ENCODE measurements at places on chromosomes 4 and X.
A peak's percentile ranks its signal among the peaks of the same experiment; 100 is the strongest.

GRCh38 chrX:131841496-131842437 lies 181.3 kb upstream of the STK26 start:
- peak; percentile 38 for DNase-seq

- no peak for DNase-seq
Observed at GRCh38 chr4:105509291-105509690, 35.4 kb upstream of the PPA2 start.

GRCh38 chrX:154452823-154453222 lies 5.3 kb upstream of the PLXNA3 start:
- no peak for DNase-seq

GRCh38 chr4:123305736-123306135 lies 90.9 kb upstream of the SPRY1 start:
- no peak for DNase-seq

- no peak for DNase-seq
Observed at GRCh38 chr4:55553441-55554201, 6.9 kb upstream of the CLOCK start.

DNA sequence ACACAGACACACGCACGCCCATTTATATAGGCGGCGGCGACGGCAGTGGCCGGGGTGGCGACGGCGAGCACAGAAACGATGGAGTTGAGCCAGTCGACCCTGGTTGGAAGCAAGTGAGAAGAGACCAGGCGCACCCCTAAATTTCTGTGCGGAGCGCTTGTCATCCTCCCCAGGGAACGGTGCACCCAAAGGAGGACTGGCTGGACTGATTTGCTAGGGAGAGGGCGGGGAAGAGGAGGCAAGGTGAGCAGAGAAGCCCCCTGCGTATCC lies 302 bp downstream of the NHS start:
- DNase-seq: no peak

- no peak for DNase-seq
Observed at GRCh38 chr4:122224348-122224747, 72.2 kb downstream of the BLTP1 start.

- no peak for DNase-seq
Observed at GRCh38 chrX:119828446-119828845, 24.3 kb downstream of the UPF3B start.

GRCh38 chr4:182091128-182091527 lies 152.1 kb upstream of the TENM3 start:
- DNase-seq: no peak

DNA sequence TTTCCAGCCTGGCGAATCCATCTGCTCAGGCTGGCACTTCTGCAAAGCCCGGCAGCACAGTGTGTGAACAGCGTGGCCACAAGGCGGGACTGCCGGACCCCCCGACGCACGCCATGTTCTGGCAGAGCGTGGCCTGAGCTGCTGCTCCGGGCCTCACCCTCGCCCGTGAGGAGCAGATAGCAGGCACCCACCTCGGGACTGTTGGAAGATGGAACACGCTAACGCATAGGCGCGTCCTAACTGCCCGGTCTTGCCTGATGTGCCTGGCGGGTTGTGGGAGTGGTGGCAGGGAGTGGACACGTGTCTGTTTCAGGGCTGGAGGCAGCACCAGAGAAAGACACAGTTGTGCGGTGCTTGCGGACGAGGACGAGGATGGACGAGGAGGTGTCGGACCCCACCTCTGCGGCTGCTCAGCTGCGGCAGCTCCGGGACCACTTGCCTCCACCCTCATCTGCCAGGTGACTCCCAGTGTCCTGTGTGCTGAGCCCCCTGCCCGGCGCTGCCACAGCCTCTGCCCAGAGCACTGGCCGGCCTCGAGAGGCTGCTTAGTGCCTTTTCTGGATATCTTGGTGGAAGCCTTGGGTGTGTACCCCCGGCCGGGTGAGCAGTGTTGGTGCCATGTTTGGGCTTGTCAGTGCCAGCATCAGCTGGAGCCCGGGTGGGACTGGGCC lies 28.2 kb downstream of the UVSSA start:
- no peak for DNase-seq

- peak; percentile 36 for DNase-seq
Observed at GRCh38 chrX:39652336-39652735, 445.4 kb downstream of the BCOR start.

DNA sequence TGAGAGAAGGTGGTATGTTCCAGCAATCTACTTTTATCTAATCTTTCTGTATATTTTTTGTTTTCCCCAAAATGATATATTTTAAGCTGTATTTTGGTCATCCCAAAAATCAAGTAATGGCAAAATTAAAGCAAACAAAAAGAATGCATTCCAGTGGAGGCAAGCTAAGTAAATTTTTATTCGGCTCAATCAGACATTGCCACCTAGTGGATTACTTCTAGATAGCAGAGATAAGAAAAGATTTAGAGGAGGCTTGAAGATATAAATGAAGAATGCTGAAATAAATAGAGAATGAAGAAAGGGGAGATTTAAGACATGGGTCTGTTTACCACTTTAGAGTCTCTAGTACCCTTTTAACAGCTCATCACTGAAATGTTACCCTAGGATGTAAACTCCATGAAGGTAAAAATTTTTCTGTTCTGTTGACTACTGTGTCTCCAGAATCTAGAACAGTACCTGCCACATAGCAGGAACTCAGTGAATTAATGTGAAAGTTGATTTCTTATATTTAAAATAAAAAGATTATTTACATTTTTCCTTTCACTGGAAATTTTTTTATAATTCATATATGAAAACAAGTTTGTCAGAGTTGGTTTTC lies 110.9 kb upstream of the ANK2 start:
- no peak for DNase-seq

DNA sequence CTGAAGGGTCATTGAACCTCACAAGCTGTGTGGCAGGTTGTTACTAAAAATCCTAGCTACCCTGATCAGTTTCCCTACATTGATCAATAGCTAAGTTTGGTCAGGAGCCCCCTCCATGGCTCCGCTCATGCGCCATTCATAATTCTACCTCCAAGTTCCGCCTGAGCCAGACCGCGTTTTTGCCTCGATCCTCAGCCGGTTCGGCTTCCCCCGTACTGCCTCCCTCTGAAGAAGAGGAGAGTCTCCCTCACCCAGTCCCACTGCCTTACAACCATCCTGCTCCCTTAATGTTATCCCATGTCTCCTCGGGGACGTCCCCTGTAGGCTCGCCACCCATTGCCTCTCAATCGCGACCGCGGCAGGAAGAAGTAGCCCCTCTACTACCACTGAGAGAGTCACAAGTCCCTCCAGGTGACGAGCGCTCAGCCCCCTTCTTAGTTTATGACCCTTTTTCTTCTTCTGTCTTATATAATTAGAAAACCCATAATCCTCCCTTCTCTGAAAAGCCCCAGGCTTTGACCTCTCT lies 158.2 kb downstream of the DEFB131A start:
- no peak for DNase-seq

DNA sequence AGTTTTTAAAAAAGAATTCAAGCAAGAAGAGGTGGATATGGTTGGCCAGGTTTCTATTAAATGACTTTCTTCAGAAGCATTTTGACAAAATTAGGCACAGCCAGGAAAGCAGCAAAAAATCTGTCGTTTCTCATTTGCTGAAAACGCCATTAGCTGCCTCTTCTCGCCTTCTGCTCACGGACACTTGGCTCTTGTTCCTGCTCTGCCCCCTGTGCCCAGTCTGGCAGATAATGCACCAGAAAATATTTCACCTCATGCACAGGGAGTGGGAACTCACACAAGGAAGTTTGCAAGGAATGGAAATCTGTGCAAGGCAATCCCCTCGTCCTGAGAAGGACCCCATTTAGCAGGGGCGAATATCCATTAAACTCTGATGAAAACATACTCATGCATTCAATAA lies 260.0 kb downstream of the PACRGL start:
- no peak for DNase-seq

GRCh38 chr4:91497892-91498291 lies 805.9 kb upstream of the GRID2 start:
- no peak for DNase-seq

DNA sequence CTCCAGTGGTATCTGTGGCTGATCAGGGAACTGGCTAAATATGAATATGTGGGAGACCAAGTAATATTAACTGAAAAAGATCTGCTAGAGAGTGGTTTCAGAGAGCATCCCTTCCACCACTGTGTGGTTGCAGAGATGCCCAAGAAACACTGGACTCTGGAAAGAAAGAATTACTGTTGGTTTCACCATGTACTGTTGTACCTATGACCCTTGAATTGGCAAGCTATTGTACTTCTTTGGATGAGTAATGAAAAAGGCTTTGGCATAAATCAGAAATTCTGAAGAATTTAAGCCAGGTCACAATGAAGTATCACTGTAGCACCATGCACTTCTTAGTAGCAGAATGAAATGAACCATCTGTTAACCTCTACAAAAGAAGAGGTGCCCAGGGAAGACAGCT lies 134.4 kb upstream of the INTU start:
- no peak for DNase-seq

DNA sequence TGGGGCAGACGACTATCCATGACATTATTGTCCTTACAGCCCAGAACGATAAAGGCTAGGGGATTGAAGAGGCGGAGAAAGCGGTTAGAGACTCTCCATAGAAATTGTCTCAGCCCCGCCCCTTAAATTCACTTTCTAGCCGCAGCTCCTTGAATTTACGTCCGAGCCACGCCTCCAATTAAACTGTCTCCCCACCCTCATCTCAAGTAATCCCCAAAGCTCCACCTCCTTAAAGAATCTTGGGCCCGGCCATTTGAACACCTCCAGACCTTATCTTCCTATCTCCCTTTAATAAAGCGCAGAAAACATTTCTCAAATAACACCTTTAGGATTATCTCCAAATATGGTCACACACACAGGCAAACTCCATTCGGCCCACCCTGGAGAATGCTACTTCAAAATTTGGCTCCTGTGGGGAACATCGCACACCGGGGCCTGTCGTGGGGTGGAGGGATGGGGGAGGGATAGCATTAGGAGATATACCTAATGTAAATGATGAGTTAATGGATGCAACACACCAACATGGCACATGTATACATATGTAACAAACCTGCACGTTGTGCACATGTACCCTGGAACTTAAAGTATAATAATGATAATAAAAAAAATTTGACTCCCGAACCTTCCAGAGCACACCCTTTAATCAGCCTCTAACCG lies 7.2 kb upstream of the MAGIX start:
- peak; percentile 35 for DNase-seq

GRCh38 chr4:180059216-180059881 lies 2183.9 kb upstream of the TENM3 start:
- no peak for DNase-seq

DNA sequence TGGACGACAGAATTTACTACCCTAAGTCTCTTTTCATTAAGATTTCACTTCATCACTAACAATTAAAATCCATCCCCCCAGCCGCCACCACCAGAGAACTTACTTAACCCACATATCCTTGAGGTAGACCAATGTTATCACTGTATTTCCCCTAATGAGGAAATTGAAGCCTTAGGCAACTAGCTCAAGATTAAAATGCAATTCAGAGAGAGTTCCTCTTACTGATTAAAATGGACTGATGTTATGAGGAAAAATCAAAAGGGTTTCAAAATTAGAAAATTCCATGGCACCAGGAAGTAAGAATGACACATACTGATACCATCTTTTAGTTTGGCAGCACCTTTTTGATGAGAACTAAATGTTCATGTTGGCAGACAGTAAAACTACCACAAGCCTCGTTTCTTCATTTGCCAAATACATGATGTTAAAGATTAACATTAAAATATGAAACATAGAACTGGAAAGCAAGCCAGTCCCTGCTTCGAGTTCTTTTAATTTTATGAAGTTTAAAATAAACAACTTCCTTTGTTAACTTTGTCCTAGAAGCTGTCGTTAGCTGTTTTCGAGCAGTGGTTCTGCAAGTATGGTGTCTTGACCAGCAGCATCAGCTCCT lies 69.3 kb upstream of the CCDC160 start:
- no peak for DNase-seq

DNA sequence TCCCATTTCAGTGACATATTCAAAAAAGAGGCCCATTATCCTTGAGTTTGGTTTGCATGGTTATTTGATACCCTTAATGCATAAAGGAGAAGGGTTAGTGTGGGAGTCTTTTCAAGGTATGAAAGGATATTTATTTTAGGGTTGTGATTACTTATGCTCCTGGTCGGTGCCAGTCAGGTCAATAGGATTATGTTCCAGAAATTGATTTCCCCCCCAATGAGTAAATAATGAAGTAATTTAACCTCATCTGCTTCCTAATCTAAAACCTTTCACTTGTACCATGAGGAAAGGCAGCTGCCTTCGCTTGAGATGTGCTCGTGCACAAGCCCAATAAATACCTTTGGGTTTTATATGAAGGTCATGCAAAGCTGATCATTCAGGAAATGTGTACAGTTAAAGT lies 55.0 kb upstream of the NR0B1 start:
- DNase-seq: no peak

DNA sequence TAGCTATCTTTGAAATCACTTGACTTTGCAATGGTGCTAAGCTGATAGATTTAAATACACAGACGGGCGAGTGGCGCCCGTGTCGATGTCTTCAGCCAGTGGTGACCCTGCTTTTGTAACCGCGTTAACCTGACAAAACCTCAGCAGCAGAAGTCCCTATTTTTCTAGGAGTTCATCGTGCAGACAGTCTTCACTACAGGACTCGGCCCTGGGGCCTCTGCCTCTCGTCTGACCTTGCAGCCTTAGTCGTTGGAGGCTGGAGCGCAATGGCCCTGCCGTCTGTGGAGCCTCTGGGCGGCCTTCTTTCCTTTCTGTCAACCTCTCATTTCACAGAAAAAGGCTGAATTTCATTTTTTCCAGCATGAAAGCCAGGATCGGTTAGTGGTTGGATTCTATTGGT lies 57.9 kb downstream of the CPLX1 start:
- no peak for DNase-seq

- no peak for DNase-seq
Observed at GRCh38 chr4:41640906-41641305, 102.9 kb downstream of the LIMCH1 start.

- DNase-seq: no peak
Observed at GRCh38 chrX:40140706-40141499, 43.1 kb upstream of the BCOR start.

DNA sequence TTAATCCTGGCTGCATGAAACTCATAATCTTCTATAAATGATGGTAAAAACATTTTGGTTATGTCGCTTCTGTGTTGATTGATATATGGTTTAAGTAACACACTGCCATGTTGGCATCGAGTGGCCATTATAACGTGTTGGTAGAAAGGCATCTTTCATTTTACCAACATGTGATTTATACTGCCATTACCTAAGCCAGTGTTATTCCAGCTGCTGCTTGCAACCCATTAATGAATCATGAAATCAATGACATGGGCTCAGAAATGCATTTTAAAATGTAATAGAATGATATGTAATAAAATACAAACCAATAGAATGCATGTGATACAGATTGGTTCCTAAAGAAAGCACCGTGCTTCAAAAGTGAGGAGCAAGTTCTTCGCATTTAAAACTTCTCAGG lies 102.0 kb downstream of the VEGFC start:
- DNase-seq: no peak

GRCh38 chrX:53186351-53186750 lies 38.7 kb downstream of the KDM5C start:
- DNase-seq: peak; percentile 6

DNA sequence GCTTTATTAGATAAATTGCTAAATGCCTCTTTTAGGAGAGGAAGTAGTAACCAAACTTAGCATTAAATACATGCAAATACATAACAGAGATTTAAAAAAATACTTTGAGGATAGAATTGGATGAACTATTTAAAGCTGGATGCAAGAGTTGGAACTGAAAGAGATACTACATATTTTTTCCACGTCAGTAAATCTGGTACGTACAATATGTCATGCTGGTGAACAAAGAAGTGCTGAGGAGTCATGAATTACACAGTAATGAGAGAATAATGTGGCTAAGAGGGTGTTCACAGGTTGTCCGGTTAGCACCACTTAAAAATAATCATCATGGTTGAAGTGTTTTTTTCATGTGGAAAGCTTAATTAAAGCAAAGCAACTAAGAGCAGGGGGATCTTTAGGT lies 184.1 kb upstream of the FRMPD4 start:
- DNase-seq: no peak

GRCh38 chr4:105548483-105548882 lies 3.9 kb upstream of the ARHGEF38 start:
- no peak for DNase-seq
